ENCODE measurements at places on chromosomes 11 and 22.

DNA sequence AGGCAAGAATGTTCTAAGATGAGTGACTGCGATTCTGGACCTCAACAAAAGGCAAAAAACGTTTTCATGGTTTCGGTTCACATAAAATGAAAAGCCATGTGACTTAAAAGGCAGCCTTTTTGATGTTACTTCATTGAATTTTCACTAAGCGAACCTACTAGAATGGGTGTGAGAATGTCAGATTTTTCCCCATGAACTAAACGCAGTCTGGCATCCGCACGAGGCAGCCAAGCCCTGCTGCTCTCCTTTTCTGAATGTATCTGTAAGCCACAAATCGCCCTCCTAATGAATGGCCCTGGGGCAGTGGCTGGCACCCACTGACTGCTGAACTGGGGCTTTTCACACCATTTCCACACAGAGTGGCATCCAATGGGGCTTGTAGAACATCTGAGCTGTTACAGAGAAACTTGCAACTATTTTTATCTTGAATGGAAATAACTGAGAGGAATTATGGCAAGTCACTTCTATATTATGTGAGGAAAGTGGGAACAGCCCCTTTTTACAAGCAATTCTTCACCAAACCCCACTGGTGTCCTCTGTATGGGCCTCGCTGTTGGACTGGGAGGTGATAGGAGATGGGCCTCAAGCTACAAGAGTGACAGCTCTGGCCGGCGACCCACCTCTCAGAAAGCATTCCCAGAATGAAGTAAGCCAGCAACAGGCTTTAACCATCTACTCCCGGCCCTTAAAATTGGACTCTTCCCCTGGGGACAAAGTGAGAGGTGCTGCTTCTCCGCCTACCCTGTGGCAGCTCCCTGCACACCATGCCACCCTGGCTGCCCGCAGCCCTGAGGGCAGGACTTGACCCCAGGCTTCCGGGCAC lies 29.4 kb downstream of the PPP2R1B start:
- DNase-seq = no peak
- H3K27me3 ChIP-seq = no peaks in the 10 kb centered on the region
- no peak overlapping the region for H3K4me3 ChIP-seq
- peaks cover 6% of the 10 kb centered on the region for H3K4me1 ChIP-seq

GRCh38 chr11:79667380-79667779 lies 226.6 kb upstream of the TENM4 start:
- no peak overlapping the region for H3K27ac ChIP-seq
- H3K4me1 ChIP-seq = no peaks in the 10 kb centered on the region
- DNase-seq = no peak
- no peaks in the 10 kb centered on the region for H3K36me3 ChIP-seq

GRCh38 chr11:45809456-45810395 lies 4.8 kb downstream of the SLC35C1 start:
- H3K27ac ChIP-seq = no peak overlapping the region
- DNase-seq = no peak
- H3K36me3 ChIP-seq = peaks cover 43% of the 10 kb centered on the region
- H3K4me1 ChIP-seq = peaks cover 46% of the 10 kb centered on the region
- H3K27me3 ChIP-seq = no peaks in the 10 kb centered on the region

- no peak for DNase-seq
- H3K4me1 ChIP-seq = no peaks in the 10 kb centered on the region
- H3K27me3 ChIP-seq = no peaks in the 10 kb centered on the region
- H3K36me3 ChIP-seq = peaks cover 11% of the 10 kb centered on the region
Measured at GRCh38 chr11:8665222-8665621, 17.2 kb downstream of the TRIM66 start.

DNA sequence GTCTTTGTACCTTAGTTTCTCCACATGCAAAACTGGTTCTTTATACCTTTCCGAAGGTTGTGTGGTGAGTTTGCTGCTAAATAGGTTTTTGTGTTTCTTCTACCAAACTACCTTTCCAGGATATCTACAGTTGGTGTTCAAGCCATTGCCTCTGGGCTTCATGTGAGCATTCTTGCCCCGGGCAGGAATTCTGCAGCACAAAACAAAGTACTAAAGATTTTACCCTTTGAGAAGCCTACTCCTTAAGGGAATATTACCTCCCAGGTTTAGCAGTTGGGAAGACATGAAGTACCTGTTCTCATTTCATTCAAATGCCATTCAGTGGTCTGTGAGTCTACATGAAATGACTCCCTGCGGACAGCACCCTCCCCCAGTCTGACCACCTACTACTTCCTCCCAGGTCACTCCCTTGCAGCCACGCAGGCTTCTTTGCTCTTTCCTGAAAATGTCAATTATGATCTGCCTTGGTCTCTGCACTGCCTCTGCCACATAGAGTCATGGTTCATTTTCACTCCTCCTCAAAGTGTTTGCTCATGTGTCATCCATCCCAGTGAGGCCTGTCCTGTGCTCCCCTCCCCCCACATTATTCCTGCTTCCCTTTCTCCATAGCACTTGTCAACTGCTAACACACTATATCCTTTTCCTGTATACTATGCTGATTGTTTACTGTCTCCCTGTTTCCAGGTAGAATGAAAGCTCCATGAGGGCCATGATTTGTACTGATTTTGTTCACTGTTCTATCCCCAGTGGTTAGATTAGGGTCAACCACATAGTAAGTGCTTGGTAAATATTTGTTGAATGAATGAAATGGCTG lies 36.9 kb downstream of the PACS1 start:
- H3K4me1 ChIP-seq = peaks cover 77% of the 10 kb centered on the region
- H3K27me3 ChIP-seq = no peaks in the 10 kb centered on the region
- no peak for DNase-seq
- H3K36me3 ChIP-seq = peaks cover 23% of the 10 kb centered on the region

DNA sequence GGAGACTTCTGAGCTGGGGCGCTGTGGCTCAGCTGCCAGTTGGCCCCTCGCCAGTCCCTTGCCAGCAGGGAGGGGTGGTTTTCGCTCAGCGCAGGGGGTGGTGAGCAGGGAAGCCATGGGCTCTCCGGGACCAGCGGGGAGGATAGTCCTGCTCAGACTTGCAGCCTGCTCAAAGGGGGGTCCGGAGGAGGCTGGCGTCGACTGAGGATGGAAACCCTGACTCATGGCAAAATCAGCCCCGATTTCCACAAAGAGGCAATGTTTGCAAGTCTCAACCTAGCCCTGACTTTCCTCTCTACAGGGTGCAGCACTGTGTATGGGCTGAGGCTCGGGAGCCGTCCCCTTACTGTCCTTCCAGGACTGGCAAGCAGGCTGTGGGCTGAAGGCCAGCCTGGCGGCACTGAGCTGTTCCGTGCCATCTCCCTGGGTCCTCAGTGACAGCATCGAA lies 35.1 kb downstream of the FBLN1 start:
- H3K4me1 ChIP-seq = no peaks in the 10 kb centered on the region
- no peaks in the 10 kb centered on the region for H3K27me3 ChIP-seq
- H3K27ac ChIP-seq = no peak overlapping the region

DNA sequence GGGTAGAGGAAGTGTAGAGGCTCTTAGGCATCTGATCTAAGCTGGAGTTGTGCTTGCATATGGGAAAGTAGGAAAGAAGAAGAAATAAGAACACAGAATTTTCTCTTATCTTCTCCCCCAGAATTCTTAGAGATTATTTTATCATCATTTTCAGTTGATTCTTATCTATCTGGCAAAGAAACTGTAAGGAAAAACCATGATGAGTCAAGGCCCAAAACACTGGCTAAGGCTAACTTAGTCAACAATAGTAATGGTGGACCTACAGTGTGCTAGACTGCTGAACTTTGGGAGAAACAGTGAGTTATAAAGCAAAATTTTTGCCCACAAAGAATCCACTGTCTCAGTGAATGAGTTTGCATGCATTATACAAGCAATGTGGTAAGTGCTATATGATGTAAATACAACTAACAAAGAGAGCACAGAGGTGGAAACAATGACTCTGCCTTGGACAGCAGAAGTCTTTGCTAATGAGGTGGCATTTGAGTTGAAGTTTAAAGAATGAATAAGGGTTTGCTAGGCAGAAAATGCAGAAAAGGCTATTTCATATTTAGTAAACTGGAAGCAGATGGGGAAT lies 344.5 kb upstream of the PLET1 start:
- DNase-seq = no peak
- H3K27me3 ChIP-seq = peaks cover 7% of the 10 kb centered on the region
- H3K4me3 ChIP-seq = no peak overlapping the region
- H3K27ac ChIP-seq = no peak overlapping the region
- H3K4me1 ChIP-seq = no peaks in the 10 kb centered on the region
- H3K36me3 ChIP-seq = no peaks in the 10 kb centered on the region

DNA sequence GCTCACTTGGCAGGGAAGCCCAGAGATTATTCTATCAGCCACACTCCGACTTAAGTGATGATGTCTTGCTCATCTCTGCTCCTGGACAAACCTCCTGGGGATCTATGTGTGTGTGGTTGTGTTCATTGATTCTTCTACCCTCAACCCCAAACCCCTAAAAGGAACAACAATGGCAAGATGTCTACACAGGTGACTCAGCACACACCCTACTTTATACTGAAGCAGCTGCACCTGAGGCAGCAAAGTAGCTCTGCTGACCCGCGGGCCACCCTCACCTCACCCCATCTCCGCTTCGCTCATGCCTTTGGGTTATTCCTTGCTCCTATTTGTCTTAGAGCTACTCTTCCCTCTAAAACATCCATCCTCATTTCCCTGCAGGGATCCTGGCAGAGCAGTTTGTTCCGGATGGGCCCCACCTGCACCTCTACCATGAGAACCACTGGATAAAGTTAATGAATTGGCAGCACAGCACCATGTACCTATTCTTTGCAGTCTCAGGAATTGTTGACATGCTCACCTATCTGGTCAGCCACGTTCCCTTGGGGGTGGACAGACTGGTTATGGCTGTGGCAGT lies 38.7 kb downstream of the TMEM45B start:
- DNase-seq = no peak
- peaks cover 34% of the 10 kb centered on the region for H3K4me1 ChIP-seq
- H3K27me3 ChIP-seq = no peaks in the 10 kb centered on the region

DNA sequence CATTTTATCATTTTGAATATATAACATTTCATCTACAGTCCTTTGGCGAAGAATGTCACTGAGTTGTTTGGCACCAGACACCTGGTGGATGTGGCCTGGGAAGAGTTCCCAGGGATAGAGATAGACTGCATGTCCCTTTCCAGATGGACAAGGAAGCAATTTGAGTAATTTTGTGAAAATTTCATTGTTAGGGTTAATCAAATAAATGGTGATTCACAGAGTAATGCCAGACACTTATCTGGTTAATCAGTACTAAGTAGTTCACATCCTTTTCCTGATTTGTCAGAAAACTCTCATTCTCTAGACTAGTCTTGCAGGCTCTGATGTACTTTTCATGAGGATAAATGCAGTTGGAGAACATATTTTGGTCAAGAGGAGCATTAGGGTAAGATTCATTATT lies 41.6 kb downstream of the NAALAD2 start:
- H3K4me1 ChIP-seq = no peaks in the 10 kb centered on the region
- H3K27ac ChIP-seq = no peak overlapping the region
- H3K27me3 ChIP-seq = no peaks in the 10 kb centered on the region
- H3K36me3 ChIP-seq = no peaks in the 10 kb centered on the region
- DNase-seq = no peak
- H3K4me3 ChIP-seq = no peak overlapping the region

- H3K27me3 ChIP-seq = peaks cover 11% of the 10 kb centered on the region
- no peaks in the 10 kb centered on the region for H3K4me1 ChIP-seq
- no peak for DNase-seq
- no peak overlapping the region for H3K27ac ChIP-seq
- no peaks in the 10 kb centered on the region for H3K36me3 ChIP-seq
Measured at GRCh38 chr11:70523384-70524095, 125.2 kb downstream of the CTTN start.

- H3K4me1 ChIP-seq = no peaks in the 10 kb centered on the region
- no peak overlapping the region for H3K27ac ChIP-seq
- DNase-seq = no peak
- no peaks in the 10 kb centered on the region for H3K36me3 ChIP-seq
Measured at GRCh38 chr22:20412474-20413216, 18.7 kb downstream of the ZNF74 start.

- no peak overlapping the region for H3K4me3 ChIP-seq
- H3K4me1 ChIP-seq = peaks cover 21% of the 10 kb centered on the region
- H3K36me3 ChIP-seq = no peaks in the 10 kb centered on the region
- H3K27me3 ChIP-seq = no peaks in the 10 kb centered on the region
- no peak for DNase-seq
Measured at GRCh38 chr11:13857828-13858227, 104.7 kb upstream of the SPON1 start.

GRCh38 chr11:133040289-133040900 lies 491.9 kb downstream of the OPCML start:
- H3K27ac ChIP-seq = no peak overlapping the region
- no peak overlapping the region for H3K4me3 ChIP-seq
- DNase-seq = no peak
- no peaks in the 10 kb centered on the region for H3K4me1 ChIP-seq
- no peaks in the 10 kb centered on the region for H3K27me3 ChIP-seq

DNA sequence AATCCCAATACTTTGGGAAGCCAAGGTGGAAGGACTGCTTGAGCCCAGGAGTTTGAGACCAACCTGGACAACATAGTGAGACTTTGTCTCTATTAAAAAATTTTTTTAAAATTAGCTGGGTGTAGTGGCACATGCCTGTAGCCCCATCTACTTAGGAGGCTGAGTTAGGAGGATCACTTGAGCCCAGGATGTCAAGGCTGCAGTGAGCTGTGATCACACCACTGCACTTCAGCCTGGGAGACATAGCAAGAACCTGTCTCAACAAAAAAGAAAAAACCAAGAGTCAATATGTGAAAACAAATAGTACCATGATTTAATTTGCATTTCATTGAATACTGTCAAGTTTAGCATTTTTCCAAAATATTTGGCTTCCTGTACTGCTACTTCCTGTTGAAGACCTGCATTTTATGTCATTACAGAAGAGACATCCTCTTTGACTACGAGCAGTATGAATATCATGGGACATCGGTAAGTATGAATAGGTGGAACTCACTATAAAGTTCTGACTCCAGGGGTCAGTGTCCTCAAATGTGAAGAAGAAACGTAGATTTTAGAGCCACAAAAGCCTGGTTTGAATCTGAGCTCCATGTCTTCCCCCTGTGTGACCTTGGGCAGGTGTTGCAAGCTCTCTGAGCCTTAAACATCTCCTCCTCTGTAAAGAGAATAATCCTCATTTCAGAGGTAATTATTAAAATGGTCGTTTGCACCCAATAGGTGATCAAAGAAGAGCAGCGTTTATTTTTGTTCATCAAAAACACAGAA lies 16.0 kb downstream of the CDC45 start:
- H3K27me3 ChIP-seq = no peaks in the 10 kb centered on the region
- H3K27ac ChIP-seq = no peak overlapping the region
- no peak overlapping the region for H3K4me3 ChIP-seq

DNA sequence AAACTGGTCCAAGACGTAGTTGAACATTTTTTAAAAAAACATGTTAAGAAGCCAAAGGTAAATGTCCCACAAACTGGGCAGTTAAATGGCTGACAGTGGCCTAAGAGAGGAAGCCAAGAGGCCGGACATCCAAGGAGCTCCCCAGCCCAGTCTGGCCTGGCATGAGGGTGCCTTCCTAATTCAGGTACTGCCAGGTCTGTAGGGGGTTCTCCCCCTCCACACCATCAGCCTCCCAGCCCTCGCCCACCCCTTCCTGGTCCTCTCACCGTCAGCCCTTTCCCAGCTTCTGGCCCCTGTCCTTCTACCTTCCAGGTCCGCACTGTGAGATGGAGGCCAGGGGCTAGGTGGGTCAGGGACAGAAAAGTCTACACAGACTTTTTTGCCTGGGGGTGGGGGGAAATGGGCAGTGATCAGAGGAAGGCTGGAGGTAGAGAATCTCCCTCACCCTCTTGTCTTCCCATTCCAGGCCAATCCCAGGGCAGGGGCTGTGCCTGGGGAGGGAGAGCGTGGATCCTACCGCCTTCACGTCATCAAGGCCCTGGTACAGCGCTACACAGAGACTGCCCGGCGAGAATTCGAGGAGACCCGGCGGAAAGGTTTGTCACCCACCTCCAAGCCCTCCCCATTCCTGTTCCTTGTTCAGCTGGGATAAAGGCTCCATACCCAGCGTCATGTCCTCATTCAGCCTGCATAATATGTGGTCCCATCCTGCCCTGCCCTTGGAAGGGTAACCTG lies 6.0 kb downstream of the ART5 start:
- H3K4me3 ChIP-seq = no peak overlapping the region
- no peak for DNase-seq
- no peaks in the 10 kb centered on the region for H3K27me3 ChIP-seq
- no peaks in the 10 kb centered on the region for H3K4me1 ChIP-seq
- no peaks in the 10 kb centered on the region for H3K36me3 ChIP-seq

Measured in CD4-positive, alpha-beta T cell (primary cell).